RPMI7951 (cell line): ENCODE measurements at places on chromosomes 2 and 18.

GRCh38 chr18:39435209-39435608, 1869.6 kb upstream of the CELF4 start:
- DNase-seq, result no peak

DNA sequence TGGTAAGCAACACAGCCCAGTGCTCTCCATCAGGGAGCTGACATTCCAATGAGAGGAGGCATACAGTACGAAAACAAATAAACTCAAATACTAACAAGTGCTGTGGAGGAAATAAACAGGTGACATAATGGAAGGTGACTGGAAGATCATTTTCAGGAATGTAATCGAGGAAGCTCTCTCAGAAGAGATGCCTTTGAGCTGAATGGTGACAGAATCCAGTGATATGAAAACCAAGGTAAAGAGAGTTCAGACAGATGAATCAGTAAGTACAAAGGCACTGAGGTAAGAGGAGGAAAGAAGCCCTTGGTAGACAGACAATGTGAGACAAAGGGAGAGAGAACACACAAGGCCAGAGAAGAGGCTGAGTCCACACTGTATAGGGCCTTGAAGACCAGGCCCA, 252.1 kb downstream of the LRATD1 start:
- DNase-seq, result no peak

GRCh38 chr18:50651334-50651733, 91.4 kb downstream of the MAPK4 start:
- no peak for DNase-seq

GRCh38 chr2:21930226-21930625, 806.5 kb downstream of the TDRD15 start:
- no peak for DNase-seq

DNA sequence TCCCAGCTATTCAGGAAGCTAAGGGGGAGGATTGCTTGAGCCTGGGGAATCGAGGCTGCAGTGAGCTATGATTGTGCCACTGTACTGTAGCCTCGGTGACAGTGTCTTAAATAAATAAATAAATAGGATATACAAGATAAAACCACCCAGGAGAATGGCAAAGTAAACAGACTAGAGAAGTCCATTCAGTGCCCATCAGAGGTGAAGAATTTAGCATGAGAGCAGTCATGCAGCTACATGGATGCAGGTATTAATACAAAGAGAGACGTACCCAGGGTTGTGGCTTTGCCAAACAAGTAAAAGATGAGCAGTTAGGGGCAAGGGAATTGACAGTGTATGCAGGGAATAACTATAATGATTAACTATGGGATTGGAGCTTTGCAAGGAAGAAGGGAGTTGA, 8.1 kb downstream of the STPG4 start:
- no peak for DNase-seq

DNA sequence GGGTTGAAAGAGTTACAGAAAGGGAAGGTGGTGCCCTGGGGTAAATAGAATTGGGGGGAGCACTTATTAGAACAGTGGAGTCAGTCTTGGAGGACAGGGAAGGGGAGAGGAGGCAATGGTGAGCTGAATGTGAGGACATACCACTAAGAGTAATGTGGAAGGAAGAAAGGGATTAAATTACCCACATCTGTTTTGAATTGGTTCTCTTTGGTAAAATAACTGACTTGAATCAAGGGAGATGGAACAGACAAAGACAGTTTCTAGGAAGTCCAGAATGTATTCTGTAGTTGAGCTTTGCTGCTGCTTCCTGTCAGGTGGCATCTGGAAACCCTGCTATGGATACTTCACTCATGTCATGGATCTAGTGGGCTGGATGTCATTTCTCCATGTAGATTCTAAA, 6.7 kb downstream of the SETBP1 start:
- peak; percentile 71 for DNase-seq

DNA sequence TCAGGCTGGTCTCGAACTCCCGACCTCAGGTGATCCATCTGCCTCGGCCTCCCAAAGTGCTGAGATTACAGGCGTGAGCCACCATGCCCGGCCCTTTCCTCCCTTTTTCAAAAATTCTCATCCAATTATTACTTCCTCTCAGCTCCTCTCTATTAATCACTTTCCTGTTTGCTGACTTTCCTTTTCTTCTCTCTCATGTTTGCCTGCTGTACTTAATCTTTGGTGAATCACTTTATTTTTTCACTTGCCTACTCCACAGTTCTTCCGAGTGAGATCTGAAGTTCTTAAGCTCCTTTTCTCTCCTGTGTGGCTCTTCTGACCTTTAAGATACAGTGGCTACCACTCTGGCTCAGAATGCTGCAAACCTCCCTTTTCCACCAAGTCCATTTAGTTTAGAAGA, 126.3 kb upstream of the SERTAD2 start:
- no peak for DNase-seq

DNA sequence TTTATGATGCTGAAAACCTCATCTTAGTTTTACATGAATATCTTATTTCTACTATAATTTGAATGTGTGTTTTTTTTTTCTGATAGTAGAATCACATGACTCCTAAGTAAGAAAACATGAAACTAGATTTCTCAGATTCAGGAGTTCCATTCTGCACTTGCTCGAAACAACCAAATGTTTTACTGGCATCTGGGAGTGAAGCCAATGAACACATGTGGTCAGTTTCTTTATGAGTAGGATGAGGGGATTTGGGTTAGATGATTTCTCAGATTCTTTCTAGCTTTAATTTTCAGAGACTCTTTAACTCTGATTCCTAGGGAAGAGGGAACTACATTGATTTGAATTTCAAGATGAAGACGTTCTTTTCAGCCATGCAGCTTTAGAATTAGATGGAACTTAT, 225.0 kb upstream of the NT5C1B start:
- DNase-seq, result peak; percentile 68

GRCh38 chr2:4673025-4673489, 969.7 kb downstream of the DCDC2C start:
- DNase-seq, result peak; percentile 90

GRCh38 chr2:85646166-85646565, 21.8 kb downstream of the SFTPB start:
- DNase-seq, result no peak

DNA sequence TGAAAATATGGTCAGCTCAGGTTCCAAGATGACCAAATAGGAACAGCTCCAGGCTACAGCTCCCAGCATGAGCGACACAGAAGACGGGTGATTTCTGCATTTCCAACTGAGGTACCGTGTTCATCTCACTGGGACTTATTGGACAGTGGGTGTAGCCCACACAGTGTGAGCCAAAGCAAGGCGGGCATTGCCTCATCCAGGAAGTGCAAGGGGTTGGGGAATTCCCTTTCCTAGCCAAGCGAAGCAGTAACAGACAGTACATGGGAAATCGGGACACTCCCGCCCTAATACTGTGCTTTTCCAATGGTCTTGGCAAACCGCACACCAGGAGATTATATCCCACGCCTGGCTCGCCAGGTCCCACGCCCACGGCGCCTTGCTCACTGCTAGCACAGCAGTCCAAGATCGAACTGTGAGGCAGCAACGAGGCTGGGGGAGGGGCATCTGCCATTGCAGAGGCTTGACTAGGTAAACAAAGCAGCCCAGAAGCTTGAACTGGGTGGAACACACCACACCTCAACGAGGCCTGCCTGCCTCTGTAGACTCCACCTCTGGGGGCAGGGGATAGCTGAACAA, 57.5 kb downstream of the WDPCP start:
- DNase-seq, result no peak

DNA sequence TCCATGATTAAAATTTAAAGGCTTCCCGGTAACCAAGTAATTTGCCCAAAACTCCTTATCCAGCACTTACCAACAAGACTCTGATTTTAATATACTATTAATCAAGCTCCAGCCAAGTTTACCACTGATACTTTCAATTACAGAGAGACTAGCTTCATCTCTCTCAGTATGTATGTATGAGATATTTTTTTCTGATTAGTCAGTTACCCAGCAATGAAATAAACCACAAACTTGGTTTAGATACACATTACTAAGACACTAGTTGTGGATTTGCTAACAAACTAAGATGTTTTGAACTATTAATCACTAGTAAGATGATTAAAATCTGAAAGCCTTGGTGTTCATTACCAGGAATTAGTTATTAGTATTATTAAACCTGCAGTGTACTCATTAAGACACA, 1272.2 kb upstream of the ACVR2A start:
- DNase-seq, result no peak

GRCh38 chr18:32310101-32310500, 120.3 kb downstream of the MEP1B start:
- no peak for DNase-seq
